ENCODE measurements at places on chromosomes 7 and 10. TPM values are rescaled to one million over a fixed set of nuclear protein-coding genes. Genes with fewer than 3 reads are reported as not detected.

PRR15 gene
- total RNA-seq = not detected

NKX6-2 gene
- total RNA-seq = not detected

TFEC gene
- not detected for total RNA-seq

CRHR2 gene
- total RNA-seq = not detected

PPP1R3C gene
- total RNA-seq = 0.19 TPM

C1QL3 gene
- total RNA-seq = 0.11 TPM

LDB3 gene
- total RNA-seq = not detected

ZPBP gene
- not detected for total RNA-seq

ADIRF gene
- total RNA-seq = not detected

MYH16 gene
- not detected for total RNA-seq

RGR gene
- not detected for total RNA-seq

PHYHIPL gene
- total RNA-seq = not detected

EBF3 gene
- not detected for total RNA-seq

LSM5 gene
- total RNA-seq = 132 TPM

SH2D4B gene
- total RNA-seq = 0.21 TPM

ABCB1 gene
- 19.7 TPM for total RNA-seq

IGFBP3 gene
- total RNA-seq = 0.82 TPM

MACC1 gene
- total RNA-seq = 0.80 TPM

TAS2R4 gene
- 0.69 TPM for total RNA-seq

SYCE1 gene
- total RNA-seq = 1.3 TPM

LIPN gene
- not detected for total RNA-seq

SFR1 gene
- 13.5 TPM for total RNA-seq

TFAM gene
- total RNA-seq = 135 TPM
